Hepatocyte (in vitro differentiated cells): ENCODE measurements at places on chromosomes 5 and 9. TPM values are rescaled to one million over a fixed set of nuclear protein-coding genes. Genes with fewer than 3 reads are reported as not detected.

Gene GGTA1
- 0.77 and 0.95 TPM in 2 replicates for polyA plus RNA-seq

Gene PCDHB9
- 0.33 and 1.0 TPM in 2 replicates for polyA plus RNA-seq

Gene PCDHA3
- 0.12 and 0.49 TPM in 2 replicates for polyA plus RNA-seq

DNA sequence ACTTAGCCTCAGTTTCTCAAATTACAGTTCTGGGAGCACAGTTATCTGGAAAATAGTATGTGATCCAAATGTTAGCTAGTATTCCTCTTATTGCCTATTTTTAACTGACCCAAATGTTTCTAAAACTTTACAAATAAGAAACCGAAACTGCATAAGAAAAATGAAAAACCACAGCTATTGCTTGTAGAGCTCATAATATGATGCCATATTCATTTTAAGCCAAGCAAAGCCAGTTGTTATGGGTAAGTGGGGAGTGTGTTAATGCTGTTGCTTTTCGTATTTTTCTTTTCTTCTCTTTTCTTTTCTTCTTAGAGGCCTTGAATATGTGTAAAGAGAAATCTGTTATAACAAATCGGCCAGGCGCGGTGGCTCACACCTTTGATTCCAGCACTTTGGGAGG is 447.4 kb upstream of the TUSC1 start:
- no peak for DNase-seq

GRCh38 chr5:129459777-129460671 is at the start of gene ADAMTS19:
ADAMTS19 (plus strand) TSS chr5:129460298; CDS start chr5:129460392, 94 bp downstream.
- peak; percentile 78 for DNase-seq

GRCh38 chr5:81971111-81971711 is 612 bp upstream of the ATG10 start:
- peak; percentile 11 for DNase-seq

GRCh38 chr9:78592811-78593210 is 295.9 kb downstream of the PSAT1 start:
- no peak for DNase-seq

DNA sequence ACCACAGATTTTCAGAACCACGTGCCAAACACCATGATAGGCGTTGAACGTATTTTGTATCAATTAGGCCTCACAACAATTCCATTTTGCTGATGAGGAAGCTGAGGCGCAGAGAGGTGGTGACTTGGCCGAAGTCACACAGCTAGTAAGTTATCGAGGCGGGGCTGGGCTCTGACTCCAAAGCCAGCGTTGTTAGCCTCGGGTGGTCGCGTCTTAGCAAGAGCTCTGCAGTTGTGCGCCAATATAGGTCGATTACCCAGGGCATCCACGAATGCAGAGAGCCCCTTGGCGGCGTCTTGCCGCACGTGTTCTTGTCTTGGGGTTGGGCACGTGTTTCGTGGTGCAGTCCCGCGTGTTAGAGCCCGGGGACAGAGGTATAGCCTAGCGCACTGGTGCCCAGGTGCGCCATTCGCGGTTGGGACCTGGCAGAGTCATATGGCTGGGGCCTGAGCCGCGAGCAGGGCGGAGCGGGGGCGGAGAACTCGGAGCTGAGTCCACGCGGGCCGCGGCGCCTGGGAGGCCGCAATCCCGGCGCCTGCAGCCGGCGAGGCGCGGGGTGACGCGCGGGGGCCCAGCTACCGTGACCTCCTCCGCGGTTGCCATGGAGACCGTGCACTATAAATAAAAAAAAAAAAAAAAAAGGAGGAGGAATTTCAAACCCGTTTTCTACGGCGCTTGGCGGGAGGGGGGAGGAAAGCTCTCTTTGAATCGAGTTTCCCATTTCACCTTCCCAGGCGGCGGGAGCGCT is 62.3 kb downstream of the CXXC5 start:
- peak; percentile 91 for DNase-seq

GRCh38 chr5:136330353-136331038 is 34.8 kb downstream of the TRPC7 start:
- DNase-seq, result peak; percentile 20

GRCh38 chr9:99162759-99163364 is 57.9 kb downstream of the TGFBR1 start:
- DNase-seq, result peak; percentile 52

DNA sequence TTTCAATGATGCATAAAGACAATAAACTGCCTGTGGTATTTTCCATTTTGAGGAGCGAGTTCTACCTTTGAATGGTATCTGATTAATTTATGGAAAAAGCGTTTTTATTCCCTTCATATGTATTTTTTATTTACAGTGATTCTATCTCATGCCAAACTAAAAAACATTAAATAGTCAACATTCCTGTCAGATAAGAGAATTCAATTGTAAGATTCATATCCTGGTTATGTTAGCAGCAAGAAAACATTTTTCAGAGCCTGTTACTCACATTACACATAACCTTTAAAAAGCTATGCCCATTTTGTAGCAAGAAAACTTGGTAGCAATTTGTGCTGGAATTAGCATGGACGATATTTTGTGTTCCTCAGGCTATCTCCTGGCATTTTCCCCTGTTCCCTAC is 55.1 kb upstream of the PRLR start:
- no peak for DNase-seq

DNA sequence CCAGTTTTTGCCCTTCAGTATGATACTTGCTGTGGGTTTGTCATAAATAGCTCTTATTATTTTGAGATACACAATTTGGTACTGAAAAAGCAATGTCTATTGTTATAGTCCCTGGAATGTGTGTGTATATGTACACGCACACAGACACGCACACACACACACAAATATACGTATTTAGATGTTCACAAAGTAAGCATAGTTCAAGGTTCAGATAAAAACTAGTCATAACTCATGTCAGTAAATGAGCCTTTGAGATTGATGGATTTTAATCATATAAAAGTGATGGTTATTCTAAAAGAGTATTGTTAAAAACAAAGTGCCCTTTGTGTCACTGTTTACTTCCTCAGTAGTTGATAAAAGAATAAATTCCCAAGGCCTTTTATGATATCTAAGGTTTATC is 147.3 kb downstream of the PARP8 start:
- no peak for DNase-seq

GRCh38 chr5:32942225-32942989 is 231.3 kb downstream of the NPR3 start:
- DNase-seq, result peak; percentile 53

DNA sequence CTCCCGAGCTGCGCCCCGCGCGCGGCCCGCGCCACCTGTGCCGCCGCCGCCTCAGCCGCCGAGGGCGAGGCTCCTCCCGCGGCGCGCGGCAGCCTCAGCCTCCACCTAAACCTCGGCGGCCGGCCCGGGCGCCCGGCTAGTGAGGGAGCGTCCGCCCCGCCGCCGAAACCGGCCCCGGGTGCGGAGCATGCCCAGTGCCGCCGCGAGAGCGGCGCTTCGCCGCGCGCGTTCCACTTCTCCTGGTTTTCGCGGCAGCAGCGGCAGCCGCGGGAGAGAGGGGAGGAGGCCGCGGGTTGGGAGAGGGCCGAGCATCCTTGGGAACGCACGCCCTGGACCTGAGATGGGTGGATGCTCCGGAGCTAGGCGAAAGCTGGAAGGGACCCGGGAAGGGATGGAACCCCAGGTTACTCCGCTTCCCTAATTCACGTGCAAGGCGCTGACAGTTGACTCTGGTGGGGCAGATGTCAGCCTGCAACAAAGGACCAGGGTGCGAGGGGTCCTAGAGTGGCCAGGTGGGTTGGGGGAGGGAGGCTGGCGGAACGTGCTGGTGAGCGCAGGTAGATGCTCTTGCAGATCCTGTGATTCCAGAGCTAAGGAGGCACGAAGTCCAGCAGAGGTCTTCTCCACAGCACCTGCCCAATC is at the start of gene CTNND2:
TSS of gene CTNND2 (minus strand) at position 182 of the 642 bp plus-strand sequence. CDS start 593 bp downstream, outside the sequence.
- DNase-seq, result peak; percentile 86
